ENCODE measurements at places on chromosomes 4 and X.
A peak's percentile ranks its signal among the peaks of the same experiment; 100 is the strongest.

GRCh38 chr4:1459081-1459721, 53.0 kb upstream of the NKX1-1 start:
- no peak for DNase-seq

DNA sequence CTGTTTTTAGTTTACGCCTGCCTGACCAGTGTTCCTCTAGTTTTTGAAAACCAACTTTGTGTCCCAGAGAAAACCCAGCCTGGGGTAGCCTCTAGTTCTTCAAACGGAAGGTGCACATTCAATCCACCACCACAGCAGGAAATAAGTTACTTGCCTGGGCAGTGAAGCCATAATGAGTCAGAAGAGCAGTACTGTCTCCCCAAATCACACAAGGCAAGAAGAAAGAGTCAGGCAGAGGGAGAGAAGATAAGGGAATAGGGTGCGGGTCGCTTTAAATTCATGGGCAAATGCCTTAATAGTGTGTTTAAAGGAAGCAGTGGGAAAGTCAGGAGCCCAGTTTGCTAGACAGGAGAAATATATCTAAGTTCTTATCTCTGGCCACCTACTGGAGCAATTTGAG, 333.8 kb upstream of the GRIA3 start:
- no peak for DNase-seq

- no peak for DNase-seq
Measured at GRCh38 chr4:127084666-127085065, 548.1 kb upstream of the INTU start.

GRCh38 chr4:114163051-114163450, 183.6 kb upstream of the ARSJ start:
- DNase-seq, result no peak

- DNase-seq, result no peak
Measured at GRCh38 chrX:101785142-101785541, 125.5 kb upstream of the ARMCX2 start.

DNA sequence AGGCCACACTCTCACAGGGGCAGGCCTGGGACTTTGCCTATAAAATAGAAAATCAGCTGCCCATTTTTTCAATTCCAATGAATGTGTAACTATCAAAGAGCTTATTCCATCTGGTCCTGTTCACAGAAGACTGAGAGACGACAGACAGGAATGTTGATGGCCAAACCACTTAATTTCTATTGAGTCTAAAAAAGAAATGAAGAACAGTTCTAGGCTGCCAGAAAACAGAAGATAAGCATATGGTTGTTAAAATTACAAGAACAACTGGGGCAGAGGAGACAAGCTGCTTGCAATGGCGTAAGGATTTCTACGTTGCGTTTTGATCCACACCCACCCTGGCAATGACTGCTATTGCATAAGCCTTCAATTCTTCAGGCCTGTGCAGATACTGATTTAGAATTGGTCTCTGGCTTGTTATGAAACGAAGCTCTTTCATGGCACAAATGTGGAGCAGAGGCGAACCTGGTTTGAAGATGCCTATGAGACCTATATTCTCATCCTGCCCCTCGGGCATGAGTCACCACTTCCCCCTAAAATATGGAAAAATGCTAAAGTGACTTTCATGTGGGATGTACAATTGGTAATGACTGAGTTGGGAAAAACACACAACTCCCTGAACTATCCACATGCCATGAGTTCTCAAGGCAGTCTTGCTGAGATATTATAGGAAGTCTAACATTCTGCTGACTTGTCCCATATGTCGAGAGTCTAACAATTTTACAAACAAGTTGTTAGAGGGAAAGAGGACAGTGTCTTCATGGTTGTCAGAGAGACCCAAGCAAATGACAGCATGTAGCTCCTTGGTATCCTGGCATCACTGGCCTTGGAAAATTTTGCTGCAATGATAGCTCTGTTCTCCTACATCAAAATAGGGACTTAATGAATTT, 37.9 kb upstream of the SORBS2 start:
- DNase-seq, result no peak

DNA sequence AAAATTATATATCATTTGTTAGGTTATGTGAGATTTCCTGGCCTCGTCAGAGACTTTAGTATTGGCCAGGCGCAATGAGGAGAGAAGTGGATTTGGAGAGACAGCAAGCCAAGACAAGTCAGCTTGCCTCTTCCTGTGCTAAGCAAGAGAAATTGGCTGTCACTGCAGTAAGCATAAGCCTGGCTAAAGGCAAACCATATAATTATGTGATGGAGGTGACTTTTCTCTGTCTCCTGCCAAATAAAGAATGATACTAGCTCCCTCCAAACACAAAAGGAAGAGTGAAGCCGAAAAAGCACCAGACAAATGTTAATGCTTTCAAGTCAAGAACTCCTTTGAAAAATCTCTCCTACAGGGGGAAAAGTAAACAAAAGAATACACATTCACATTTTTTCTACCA, 2246.0 kb downstream of the ARAP2 start:
- DNase-seq, result peak; percentile 38

DNA sequence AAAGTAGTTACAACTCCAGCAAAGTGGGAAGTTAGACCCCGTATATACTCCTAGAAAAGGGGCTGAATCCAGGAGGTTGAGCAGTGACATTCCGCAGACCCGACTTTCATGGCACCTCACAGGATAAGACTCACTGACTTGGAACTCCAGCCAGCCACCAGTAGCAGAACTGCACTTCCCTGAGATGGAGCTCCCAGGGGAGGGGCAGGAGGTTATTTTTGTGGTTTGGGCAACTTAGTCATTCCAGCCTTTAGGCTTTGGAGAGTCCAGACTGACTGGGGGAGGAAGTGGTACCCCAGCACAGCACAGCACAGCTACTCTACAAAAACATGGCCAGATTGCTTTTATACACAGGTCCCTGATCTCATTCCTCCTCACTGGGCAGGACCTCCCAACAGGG, 319.1 kb downstream of the PCDH19 start:
- DNase-seq, result no peak

GRCh38 chr4:134365852-134366251, 164.3 kb upstream of the PABPC4L start:
- DNase-seq, result no peak

- no peak for DNase-seq
Measured at GRCh38 chr4:112082954-112083586, 62.2 kb upstream of the FAM241A start.

DNA sequence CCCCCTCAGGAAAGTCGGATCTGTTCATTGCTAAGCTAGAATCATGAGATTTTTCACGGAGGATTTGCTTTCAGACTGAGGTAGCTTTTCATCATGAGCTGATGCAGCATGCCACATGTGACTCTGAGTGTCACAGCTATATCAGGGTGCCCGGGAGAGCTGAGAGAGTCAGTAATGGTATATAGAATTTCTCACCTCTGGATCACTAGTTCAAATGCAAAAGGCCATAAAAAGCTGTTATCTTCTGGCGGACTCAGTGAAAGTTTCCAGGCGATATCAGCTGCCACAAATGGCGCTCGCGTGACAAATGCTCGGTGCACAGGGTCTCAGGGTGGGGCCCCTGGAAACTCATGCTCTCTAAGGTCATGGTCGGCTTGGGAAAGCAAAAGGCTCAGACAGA, 150.1 kb downstream of the DHX15 start:
- no peak for DNase-seq

- DNase-seq, result no peak
Measured at GRCh38 chr4:6198278-6198677, 2.1 kb downstream of the JAKMIP1 start.
